Activated CD8-positive, alpha-beta memory T cell treated with anti-CD3 and anti-CD28 coated beads for 1 hour (primary cell): ENCODE measurements at places on chromosomes 5 and 9.

GRCh38 chr9:14608540-14608939 lies 84.7 kb downstream of the ZDHHC21 start:
- DNase-seq: no peak

DNA sequence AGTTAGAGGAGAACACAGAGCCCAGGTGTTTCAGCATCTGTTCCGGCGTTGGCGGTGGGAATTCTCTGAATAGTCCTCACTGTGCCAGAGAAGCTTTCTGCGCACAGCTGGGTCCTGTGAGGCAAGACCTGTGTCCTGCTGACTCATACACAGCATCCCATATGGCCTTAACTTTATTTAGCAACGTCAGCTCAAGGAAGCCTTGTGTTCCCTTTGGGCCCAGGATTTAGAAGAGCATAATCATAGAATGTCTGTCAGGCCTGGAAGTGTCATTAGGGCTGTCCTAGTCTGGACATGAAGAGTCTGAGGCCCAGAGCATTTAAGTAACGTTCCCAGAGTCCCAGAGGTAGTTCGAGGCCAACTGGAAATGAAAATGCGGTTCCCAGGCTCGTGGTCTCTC lies 188.6 kb upstream of the DMRT1 start:
- no peak for DNase-seq

- no peak for DNase-seq
Measured at GRCh38 chr5:84036842-84037241, 316.2 kb upstream of the HAPLN1 start.

DNA sequence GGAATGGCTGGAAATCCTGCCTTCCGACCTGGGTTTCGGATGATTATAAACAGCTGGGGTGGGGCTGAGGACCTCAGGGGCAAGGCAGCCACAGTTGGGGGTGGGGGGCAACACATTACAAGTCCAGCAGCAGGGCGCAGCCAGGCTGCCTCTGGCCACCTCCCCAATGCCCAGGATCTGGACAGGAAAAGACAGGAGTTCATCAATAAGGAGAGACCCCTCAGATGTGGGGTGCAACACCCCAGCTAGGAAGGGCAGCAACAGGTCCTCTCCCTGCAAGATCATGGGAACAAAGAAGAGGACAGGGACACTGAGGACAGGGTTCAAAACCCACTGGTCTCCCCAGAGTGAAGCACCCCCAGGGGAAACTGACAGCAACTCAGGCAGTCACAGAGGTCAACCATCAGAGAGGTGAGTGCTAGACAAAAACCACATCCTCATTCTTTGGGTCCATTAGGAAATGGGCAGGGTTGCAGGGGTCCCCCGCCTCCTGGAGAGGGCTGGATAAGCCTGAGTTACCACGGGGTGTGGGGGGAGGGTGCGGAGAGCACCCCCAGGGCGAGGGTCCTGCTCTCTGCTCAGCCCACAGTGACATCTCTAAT lies 33.5 kb downstream of the SEMA4D start:
- DNase-seq: no peak

DNA sequence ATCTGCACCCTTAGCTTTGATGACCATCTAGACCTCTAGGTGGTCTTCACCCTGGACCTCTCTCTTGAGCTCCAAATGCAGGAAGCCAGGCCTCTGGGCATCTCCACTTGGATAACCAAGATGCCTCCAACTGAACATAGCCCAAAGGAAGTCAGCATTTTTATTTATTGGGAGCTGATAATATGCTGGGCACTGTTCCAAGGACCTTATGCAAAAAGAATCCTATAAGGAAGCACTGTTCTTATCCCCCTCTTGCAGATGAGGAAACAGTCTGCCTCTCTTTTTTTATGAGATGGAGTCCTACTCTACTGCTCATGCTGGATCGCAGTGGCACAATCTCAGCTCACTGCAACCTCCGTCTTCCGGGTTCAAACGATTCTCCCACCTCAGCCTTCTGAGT lies 219.9 kb downstream of the CDK5RAP2 start:
- no peak for DNase-seq

- DNase-seq: no peak
Measured at GRCh38 chr5:136053336-136054141, 24.8 kb downstream of the TGFBI start.

DNA sequence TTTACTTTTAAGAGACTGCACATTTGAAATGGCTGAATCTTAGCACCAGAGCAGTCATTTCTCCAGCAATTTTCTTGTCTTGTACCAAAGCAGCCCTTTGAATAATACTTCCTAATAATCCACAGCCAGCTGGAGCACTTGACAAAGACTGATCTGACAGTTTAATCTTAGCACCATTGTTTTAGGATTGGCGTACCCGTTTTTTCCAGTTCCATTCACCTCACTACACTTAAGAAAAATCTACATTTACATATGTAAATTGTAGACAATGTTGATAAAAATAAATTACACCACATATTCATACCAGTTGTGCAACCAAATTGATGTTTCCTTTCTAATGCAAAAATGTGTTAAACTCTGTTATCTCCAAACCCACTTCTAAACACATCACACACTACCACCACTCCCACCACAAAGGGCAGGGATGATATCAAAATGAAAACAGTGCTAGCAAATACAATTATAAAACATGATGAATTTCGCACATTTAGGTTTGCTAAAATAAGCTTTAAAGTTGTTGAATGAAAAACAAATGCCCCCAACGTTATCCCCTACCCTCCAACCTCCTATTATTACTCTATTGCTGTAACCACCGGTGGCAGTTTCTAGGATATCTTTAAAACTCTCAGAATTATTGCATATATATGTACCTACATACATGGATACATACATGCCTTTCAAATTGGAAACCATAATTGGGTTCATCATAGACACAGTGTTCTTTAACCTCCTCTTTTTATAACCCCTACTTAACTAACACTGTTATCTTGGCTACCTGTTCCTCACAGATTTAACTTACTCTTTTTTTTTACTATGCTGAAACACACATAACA lies 21.5 kb downstream of the SERINC5 start:
- no peak for DNase-seq

- DNase-seq: no peak
Measured at GRCh38 chr9:137278721-137279711, 1.5 kb downstream of the TOR4A start.

DNA sequence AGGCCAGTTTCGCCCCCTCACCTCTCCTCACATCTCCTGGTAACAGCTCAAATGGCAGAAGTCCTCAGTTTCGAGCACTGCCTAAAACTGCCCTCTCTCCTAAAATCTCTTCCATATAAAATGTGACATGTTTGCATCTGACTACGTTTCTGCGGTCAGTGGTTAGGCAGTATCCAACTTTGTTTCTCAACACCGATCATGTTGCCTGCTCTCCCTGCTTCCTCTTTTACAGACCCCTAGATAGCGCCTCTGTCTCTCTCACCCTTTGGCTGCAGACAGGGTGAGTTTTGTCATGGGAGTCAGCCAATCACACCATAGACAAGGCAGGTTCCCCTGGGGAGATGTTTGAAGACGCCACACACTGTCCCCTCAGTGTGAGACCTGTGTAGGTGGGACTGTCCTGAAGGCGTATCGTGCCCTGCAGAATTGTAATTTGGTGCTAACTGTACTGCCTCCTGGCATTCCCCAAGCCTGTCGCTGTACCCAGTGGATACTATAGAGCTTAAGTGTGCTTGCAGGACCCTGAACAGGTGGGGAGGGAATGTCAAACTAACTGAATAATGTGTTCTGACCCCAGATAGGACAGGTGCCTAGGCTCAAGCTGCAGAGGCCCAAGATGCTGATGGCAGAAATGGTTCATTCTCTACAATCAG lies 1.1 kb downstream of the HEXB start:
- DNase-seq: no peak

DNA sequence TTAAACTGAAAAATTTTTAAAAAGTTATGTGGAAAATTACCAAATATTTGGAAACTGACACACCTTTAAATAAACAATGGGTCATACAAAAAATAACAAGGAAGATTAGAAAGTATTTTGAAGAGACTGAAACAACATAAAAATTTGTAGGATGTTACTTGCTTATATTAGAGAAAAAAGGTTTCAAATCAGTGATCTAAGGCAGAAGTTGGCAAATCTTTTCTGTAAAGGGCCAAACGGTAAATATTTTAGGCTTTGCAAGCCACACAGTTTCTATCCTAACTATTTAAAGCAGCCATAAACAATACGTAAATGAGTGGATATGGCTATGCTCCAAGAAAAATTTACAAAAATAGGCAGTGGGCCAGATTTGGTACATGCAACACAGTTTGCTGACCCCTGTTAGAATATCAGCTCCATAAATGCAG lies 81.3 kb downstream of the OXCT1 start:
- DNase-seq: no peak

DNA sequence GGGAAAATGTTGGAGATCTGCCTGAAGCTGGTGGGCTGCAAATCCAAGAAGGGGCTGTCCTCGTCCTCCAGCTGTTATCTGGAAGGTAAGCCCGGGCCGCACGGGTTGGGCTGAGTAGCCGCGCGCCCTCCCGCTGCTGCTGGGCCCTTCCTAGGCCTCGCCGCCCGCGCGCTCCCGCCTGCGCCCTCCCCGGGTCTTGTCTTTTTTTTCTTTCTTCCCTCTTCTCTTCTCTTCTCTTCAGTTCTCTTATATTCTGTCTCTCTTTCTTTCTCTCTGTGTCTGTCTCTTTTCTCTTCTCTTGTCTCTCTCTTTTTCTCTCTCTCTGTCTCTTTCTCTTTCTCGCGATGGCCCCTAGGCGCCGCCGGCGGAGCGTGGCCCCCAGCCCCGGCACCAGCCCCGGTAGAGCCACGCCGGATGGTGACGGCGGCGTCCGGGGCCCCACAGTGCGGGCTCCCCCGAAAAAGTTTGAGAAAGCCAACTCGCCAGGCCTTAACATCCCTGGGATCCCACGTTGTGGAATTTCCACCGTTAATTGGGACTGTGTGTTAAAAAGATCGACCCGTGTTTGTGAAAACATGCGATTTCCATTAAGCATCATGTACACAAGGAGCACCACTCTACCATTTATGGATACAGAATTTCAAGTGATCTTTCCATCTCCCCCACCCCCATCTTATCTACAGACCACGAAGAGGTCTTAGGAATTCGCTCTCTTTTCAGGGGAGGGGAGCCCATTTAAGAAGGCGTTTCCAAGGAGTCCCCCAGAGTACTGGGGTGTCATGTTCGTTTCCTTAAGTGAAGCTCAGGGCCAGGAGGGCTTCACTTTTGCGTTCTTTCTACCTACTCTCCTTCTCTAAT lies 616 bp downstream of the ABL1 start:
- DNase-seq: no peak

DNA sequence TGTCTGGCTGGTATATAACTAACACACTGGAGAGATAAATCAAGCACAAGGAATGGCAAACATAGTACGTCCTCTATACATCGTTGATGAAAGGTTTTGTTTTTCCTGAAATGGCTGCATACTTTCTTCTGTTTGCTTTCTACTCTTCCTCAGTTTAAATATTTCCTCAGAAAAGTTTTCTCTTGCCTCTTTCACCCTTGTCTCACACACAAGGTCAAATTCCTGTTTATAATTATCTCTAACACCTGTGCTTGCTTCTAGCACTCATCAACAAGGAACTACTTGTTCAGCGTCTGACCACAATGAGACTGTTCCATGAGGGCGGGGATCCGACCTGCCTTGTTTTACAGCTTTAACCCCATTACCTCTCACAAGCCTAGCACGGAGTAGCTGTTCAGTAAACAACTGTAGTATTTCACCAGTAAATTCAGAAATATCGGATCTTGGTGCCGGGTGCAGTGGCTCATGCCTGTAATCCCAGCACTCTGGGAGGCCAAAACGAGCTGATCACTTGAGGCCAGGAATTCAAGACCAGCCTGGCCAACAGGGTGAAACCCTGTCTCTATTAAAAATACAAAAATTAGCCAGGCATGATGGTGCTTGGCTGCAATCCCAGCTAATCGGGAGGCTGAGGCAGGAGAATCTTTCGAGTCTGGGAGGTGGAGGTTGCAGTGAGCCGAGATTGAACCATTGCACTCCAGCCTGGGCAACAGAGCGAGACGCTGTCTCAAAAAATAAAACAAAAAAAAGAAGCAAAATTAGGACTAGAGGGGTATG lies 37.0 kb downstream of the NR6A1 start:
- no peak for DNase-seq

GRCh38 chr9:22255337-22255736 lies 191.3 kb upstream of the DMRTA1 start:
- DNase-seq: no peak

DNA sequence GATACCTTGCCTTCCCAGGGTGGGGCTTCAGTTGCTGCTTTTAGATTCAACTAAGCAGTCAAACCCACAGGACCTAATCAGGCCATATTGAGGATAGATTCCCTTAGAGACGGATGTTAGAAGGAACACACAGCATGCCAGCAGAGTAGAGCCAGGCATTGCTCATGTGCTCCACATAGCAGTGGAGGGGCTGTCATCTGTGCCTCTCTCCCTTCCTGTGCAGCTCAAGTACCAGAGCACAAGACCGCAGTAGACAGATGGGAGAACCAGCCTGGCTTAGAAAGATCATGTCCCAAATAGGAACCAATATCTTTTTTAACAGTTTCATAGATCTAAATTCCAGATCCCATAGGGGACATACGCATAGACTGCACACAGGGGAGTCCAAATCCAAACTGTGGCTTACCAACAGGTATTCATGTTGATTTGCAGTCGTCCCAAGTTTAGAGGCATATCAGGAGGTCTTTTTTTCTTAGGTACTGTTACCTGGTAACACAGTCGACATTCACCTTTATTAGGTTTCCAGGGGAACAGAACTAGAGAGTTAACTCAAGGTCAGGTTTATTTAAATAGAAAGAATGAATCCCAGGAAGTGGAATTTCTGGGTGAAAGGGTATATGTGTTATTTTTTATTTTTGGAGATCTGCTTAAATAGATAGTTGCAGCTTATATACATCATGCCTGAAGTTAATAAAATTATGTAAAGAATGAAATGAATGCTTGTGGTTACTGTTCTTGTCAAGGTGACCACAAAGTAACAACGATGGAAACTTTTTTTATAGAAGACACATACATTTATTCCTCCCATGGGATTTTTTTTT lies 43.5 kb upstream of the PCAT7 start:
- no peak for DNase-seq

GRCh38 chr9:38309324-38310195 lies 82.9 kb upstream of the ALDH1B1 start:
- no peak for DNase-seq

DNA sequence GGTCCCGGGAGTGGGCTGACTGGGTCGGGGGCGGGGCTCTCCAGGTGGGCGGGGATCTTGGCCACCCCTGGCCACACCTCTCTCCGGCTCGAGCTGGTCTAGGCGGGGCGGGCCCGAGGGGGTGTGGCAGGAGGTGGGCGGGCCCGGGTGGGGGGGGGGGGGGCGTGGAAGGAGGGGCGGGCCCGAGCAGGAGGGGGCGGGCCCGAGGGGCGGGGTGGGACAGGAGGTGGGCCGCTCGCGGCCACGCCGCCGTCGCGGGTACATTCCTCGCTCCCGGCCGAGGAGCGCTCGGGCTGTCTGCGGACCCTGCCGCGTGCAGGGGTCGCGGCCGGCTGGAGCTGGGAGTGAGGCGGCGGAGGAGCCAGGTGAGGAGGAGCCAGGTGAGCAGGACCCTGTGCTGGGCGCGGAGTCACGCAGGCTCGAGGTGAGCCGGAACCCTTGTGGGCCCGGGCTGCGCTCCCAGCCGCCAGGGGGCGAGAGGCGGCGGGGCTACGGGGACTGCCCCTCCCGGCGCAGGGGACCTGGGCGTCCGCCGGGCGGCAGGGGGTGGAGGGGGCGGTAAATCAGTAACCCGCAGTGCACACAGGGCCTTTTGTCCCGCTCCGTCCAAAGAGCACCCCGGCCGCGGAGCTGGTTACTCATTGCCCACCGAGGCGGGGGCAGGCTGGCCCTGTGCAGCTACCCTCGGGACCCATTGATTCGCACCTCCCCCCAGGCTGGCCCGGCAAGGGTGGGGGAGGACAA lies at the start of gene FGFR4:
Gene FGFR4 (plus strand): TSS at position 262 of the 744 bp plus-strand sequence. CDS start 2,688 bp downstream, outside the sequence.
- DNase-seq: peak; percentile 24
